ENCODE measurements at places on chromosomes 4 and X. TPM values are rescaled to one million over a fixed set of nuclear protein-coding genes. Genes with fewer than 3 reads are reported as not detected.

Gene FOXO4
- 12.0 TPM for total RNA-seq

Gene TIMM8A
- total RNA-seq = 32.2 TPM

Gene ATOH1
- not detected for total RNA-seq

- no peak overlapping the region for H3K27ac ChIP-seq
- no peaks in the 10 kb centered on the region for H3K27me3 ChIP-seq
- no peak for DNase-seq
- H3K4me3 ChIP-seq = no peak overlapping the region
- no peaks in the 10 kb centered on the region for H3K4me1 ChIP-seq
These were observed 779.5 kb downstream of the TRIML1 start for GRCh38 chr4:188918787-188919186.

GRCh38 chr4:107870916-107871786 lies 46.4 kb downstream of the SGMS2 start:
- H3K36me3 ChIP-seq = no peaks in the 10 kb centered on the region
- no peaks in the 10 kb centered on the region for H3K27me3 ChIP-seq
- H3K27ac ChIP-seq = no peak overlapping the region
- no peak for DNase-seq
- H3K4me1 ChIP-seq = no peaks in the 10 kb centered on the region

DNA sequence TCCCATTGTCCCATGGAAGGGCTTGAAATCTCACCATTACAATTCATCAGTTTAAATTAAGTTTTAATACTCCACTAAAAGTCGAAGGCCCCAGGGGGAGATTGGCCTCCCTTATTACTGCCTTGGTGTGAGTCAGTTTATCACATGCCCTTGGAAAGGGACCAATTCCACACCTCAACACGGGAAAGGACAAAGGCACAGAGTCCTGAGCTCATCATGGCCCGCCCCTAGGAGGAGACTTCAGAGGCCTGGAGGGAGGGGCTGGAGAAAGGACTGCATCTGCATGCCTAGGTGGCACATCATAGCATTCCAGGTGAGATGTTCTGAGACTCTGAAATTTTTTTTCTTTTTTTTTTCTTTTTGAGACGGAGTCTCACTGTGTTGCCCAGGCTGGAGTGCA lies 2.8 kb upstream of the SEL1L3 start:
- no peak overlapping the region for H3K27ac ChIP-seq
- no peaks in the 10 kb centered on the region for H3K36me3 ChIP-seq
- DNase-seq = no peak
- H3K4me1 ChIP-seq = peaks cover 15% of the 10 kb centered on the region
- peaks cover 44% of the 10 kb centered on the region for H3K27me3 ChIP-seq
- peak overlapping the region; percentile 54 for H3K4me3 ChIP-seq
